Fibroblast of lung (primary cell): ENCODE measurements at places on chromosomes 4 and X. TPM values are rescaled to one million over a fixed set of nuclear protein-coding genes. Genes with fewer than 3 reads are reported as not detected.

- H3K4me1 ChIP-seq, result no peaks in the 10 kb centered on the region
- H3K27me3 ChIP-seq, result no peaks in the 10 kb centered on the region
- no peak for DNase-seq
- H3K27ac ChIP-seq, result no peak overlapping the region
- H3K36me3 ChIP-seq, result no peaks in the 10 kb centered on the region
Observed at GRCh38 chr4:11348449-11349088, 80.1 kb downstream of the HS3ST1 start.

DNA sequence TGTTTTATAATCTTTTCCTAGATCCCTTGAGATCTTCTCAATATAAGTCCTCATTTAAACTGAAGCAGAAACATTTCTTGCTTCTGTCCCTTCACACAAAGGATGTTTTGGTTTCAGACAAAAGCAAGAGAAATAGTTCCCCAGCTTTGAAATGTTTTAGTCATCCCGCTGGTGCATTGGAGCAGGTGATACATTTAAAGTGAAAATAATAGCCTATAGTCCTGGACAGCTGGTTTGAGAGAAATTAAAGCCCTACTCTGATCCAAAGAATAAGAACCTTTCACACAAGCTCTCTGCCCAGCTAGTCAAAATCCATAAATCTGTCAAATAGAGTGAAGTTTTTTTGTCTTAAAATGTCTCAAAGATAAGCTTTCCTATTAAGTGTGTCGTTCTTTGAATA is 79.4 kb downstream of the LUZP4 start:
- H3K4me3 ChIP-seq, result no peak overlapping the region
- no peak for DNase-seq
- H3K27me3 ChIP-seq, result no peaks in the 10 kb centered on the region
- peaks cover 3% of the 10 kb centered on the region for H3K4me1 ChIP-seq

DNA sequence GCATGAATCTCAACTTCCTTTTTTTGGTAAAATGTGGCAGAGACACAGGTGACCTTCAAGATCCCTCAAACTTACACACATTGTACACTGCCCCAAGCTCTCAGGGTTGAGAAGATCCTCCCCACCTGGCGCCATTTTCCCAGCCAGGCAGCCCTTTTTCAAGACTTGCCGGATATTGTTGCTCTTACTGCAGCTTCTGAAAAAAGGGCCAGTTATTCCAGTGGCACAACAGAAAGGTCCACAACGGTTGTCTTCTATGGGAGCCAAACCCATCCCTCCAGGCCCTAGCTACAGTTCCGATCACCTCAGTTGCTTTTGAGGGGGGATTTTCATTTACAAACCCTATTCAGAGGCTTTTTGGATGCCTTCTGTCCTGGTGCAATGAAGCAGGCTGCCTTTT is 101.1 kb downstream of the CHIC2 start:
- H3K36me3 ChIP-seq, result no peaks in the 10 kb centered on the region
- no peak for DNase-seq
- H3K4me1 ChIP-seq, result peaks cover 10% of the 10 kb centered on the region
- H3K4me3 ChIP-seq, result no peak overlapping the region
- no peaks in the 10 kb centered on the region for H3K27me3 ChIP-seq

- no peaks in the 10 kb centered on the region for H3K36me3 ChIP-seq
- no peaks in the 10 kb centered on the region for H3K27me3 ChIP-seq
- H3K4me3 ChIP-seq, result no peak overlapping the region
- no peaks in the 10 kb centered on the region for H3K4me1 ChIP-seq
- DNase-seq, result no peak
Observed at GRCh38 chrX:122972604-122973003, 211.5 kb upstream of the GRIA3 start.

GRCh38 chr4:105784761-105785160 is 76.2 kb downstream of the GSTCD start:
- no peak overlapping the region for H3K27ac ChIP-seq
- no peaks in the 10 kb centered on the region for H3K27me3 ChIP-seq
- H3K36me3 ChIP-seq, result no peaks in the 10 kb centered on the region

RAB40A gene
- polyA plus RNA-seq, result 0.06 and 0.07 TPM in 2 replicates

MAGEA12 gene
- not detected in 2 replicates for polyA plus RNA-seq

GRCh38 chr4:186725469-186726425 is 2.1 kb upstream of the FAT1 start:
- H3K36me3 ChIP-seq, result no peaks in the 10 kb centered on the region
- H3K27me3 ChIP-seq, result no peaks in the 10 kb centered on the region
- peaks cover 5% of the 10 kb centered on the region for H3K4me1 ChIP-seq
- peak overlapping the region; percentile 94 for H3K4me3 ChIP-seq
- DNase-seq, result peak; percentile 87

GRCh38 chr4:56315543-56315942 is 71.7 kb downstream of the AASDH start:
- H3K4me1 ChIP-seq, result no peaks in the 10 kb centered on the region
- H3K27ac ChIP-seq, result no peak overlapping the region
- DNase-seq, result no peak
- no peak overlapping the region for H3K4me3 ChIP-seq
- H3K27me3 ChIP-seq, result no peaks in the 10 kb centered on the region
- no peaks in the 10 kb centered on the region for H3K36me3 ChIP-seq

- no peak overlapping the region for H3K27ac ChIP-seq
- no peaks in the 10 kb centered on the region for H3K4me1 ChIP-seq
- H3K27me3 ChIP-seq, result no peaks in the 10 kb centered on the region
- DNase-seq, result no peak
- no peak overlapping the region for H3K4me3 ChIP-seq
Observed at GRCh38 chr4:71609167-71609566, 174.7 kb downstream of the GC start.

- no peaks in the 10 kb centered on the region for H3K36me3 ChIP-seq
- H3K4me3 ChIP-seq, result no peak overlapping the region
- no peak overlapping the region for H3K27ac ChIP-seq
- H3K27me3 ChIP-seq, result no peaks in the 10 kb centered on the region
Observed at GRCh38 chrX:70525733-70526132, 81.1 kb downstream of the DLG3 start.

DNA sequence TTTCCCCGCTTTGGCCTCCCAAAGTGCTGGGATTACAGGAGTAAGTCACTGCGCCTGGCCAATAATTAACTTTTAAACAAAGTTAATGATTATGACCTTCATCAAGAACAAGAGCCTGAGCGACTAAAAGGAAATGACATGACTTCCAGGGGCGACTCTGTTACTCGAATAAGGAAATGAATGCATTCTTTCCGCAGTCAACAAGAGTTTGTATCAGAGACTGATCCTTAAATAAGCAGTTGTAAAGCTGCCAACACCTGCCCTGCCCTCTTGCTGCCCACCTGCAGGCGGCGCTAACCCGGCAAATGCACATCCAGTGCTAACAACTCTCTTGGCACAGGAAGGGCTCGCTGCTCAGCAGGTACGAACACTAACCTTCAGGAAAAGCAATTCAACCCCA is 27.3 kb downstream of the WDR1 start:
- H3K27me3 ChIP-seq, result no peaks in the 10 kb centered on the region
- H3K4me3 ChIP-seq, result no peak overlapping the region
- no peak for DNase-seq
- H3K36me3 ChIP-seq, result peaks cover 70% of the 10 kb centered on the region

- DNase-seq, result no peak
- no peaks in the 10 kb centered on the region for H3K36me3 ChIP-seq
- H3K27me3 ChIP-seq, result no peaks in the 10 kb centered on the region
- H3K4me1 ChIP-seq, result no peaks in the 10 kb centered on the region
- H3K4me3 ChIP-seq, result no peak overlapping the region
Observed at GRCh38 chr4:183738961-183739360, 79.9 kb downstream of the TRAPPC11 start.

DUSP21 gene
- not detected in 2 replicates for polyA plus RNA-seq

AKAP4 gene
- not detected in 2 replicates for polyA plus RNA-seq

GRCh38 chr4:121726642-121727268 is 30.0 kb upstream of the ANXA5 start:
- H3K36me3 ChIP-seq, result no peaks in the 10 kb centered on the region
- peak; percentile 68 for DNase-seq
- no peak overlapping the region for H3K27ac ChIP-seq
- H3K27me3 ChIP-seq, result no peaks in the 10 kb centered on the region
- H3K4me3 ChIP-seq, result no peak overlapping the region

USP17L26 gene
- not detected in 2 replicates for polyA plus RNA-seq

DNA sequence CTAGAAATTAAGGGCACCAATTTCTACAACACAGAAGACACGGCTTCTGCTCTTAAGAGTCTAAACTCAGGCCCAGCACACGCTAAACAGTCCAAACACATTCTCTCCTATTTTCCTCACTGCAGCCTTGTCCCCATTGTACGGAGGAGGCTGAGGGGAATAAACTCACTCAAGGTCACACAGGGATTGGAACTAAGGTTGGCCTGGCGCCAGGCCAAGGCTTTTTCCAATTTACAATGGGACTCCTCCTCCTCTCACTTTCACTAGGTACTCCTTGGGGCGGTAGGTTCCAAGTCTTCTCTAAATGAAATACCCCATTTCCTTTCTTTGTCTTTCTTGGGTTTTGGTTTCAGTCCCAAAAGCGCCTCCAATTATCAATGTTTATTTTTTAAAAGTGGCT is 48.7 kb upstream of the CRMP1 start:
- H3K4me3 ChIP-seq, result no peak overlapping the region
- no peak for DNase-seq
- no peak overlapping the region for H3K27ac ChIP-seq
- no peaks in the 10 kb centered on the region for H3K36me3 ChIP-seq

ZNF157 gene
- polyA plus RNA-seq, result 0.02 TPM in 1 of 2 replicates, not detected in the other

DNA sequence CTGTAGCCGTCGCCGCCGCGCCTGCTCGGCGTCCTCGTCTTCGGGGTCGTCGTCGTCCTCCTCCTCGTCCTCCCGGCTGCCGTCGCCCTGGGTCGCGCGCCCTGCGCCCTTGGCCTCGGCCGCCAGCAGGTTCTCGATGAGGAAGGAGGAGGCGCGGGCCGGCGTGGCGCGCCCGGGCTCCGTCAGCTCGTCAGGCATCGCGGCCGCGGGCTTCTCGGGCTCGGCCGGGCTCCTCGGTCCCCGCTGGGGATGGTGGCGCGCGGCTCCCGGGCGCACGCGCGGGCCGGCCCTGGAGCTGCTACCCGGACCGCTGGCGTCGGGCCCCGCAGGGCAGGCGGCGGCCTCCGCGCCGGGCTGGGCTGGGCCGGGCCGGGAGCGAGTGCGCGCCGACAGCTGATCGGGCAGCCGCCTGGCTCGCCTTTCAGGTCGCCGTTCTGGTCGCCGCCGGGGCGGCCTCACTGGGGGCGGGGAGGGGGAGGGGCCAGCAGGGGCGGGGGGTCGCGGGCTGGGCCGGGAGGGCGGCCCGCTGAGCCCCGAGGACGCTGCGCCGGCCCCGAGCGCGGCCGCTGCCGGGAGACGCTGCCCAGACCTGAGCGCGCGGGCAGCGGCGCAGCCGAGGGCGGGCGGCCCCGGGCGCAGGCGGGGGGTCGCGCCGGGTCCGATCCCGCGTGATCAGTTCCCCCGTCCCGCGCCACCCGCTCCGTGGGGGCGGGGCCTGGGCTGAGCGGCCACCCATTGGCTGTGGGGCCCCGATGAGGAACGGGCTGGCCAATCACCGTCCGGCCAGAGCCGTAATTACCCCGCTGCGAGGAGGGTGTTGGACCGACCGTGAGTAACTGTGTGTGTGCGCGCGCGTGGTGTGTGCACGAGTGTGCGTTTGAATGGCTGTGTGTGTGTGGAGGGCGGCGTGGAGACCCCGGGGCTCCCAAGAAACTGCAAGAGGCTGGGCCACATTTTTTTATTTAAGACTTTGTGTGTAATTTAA is at the start of gene HMX1:
HMX1 (minus strand) TSS at position 423 of the 985 bp plus-strand sequence; CDS start at position 198, 225 bp downstream.
- H3K27me3 ChIP-seq, result peaks cover 52% of the 10 kb centered on the region
- H3K27ac ChIP-seq, result no peak within 1 kb of the TSS
- no peak within 1 kb of the TSS for H3K4me3 ChIP-seq
- DNase-seq, result no peak

GRCh38 chr4:146110871-146111485 is 64.5 kb upstream of the LSM6 start:
- no peaks in the 10 kb centered on the region for H3K36me3 ChIP-seq
- DNase-seq, result no peak
- H3K4me1 ChIP-seq, result no peaks in the 10 kb centered on the region
- no peak overlapping the region for H3K4me3 ChIP-seq

- peak; percentile 44 for DNase-seq
- H3K4me3 ChIP-seq, result no peak overlapping the region
Observed at GRCh38 chr4:7052923-7053715, 9.9 kb downstream of the TADA2B start.

DNA sequence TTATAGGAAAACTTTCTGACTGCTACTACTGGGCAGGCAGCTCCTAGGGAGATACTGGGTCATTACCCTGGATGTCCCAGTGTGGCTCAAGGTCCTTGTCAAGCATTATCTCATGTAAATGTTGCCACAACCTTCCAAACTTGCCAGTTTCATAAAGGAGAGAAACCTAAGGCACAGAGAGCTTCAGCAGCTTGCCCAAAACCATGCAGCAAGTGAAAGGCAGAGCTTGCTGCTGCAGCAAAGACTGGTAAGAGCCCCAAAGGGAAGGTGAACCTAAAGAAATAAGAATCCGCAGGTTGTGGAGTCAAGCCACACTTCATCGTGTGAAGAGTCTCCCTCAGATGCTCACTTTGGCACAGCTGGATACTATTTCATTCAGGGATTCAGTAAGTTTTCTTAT is 2.3 kb downstream of the MPP1 start:
- no peak for DNase-seq
- no peak overlapping the region for H3K4me3 ChIP-seq
- no peak overlapping the region for H3K27ac ChIP-seq
- peaks cover 2% of the 10 kb centered on the region for H3K4me1 ChIP-seq

GRCh38 chr4:150769845-150770244 is 187.9 kb downstream of the MAB21L2 start:
- H3K4me1 ChIP-seq, result peaks cover 2% of the 10 kb centered on the region
- no peak overlapping the region for H3K27ac ChIP-seq
- no peak overlapping the region for H3K4me3 ChIP-seq
- peak; percentile 20 for DNase-seq
- no peaks in the 10 kb centered on the region for H3K36me3 ChIP-seq
- no peaks in the 10 kb centered on the region for H3K27me3 ChIP-seq

- H3K4me3 ChIP-seq, result no peak overlapping the region
- no peaks in the 10 kb centered on the region for H3K4me1 ChIP-seq
- no peaks in the 10 kb centered on the region for H3K36me3 ChIP-seq
Observed at GRCh38 chr4:68375667-68376559, 26.0 kb upstream of the YTHDC1 start.

HSD17B13 gene
- 0.11 and 0.19 TPM in 2 replicates for polyA plus RNA-seq

CLRN2 gene
- polyA plus RNA-seq, result not detected in 2 replicates

GRCh38 chrX:121389976-121390714 is 342.7 kb downstream of the GLUD2 start:
- DNase-seq, result peak; percentile 26
- H3K4me1 ChIP-seq, result no peaks in the 10 kb centered on the region
- no peaks in the 10 kb centered on the region for H3K36me3 ChIP-seq
- no peaks in the 10 kb centered on the region for H3K27me3 ChIP-seq

MAGEE2 gene
- polyA plus RNA-seq, result not detected in 2 replicates

GRCh38 chr4:81030061-81030980 is at the start of gene BMP3:
BMP3 (plus strand) TSS chr4:81030708; CDS start chr4:81031285, 577 bp downstream.
- no peaks in the 10 kb centered on the region for H3K36me3 ChIP-seq
- DNase-seq, result peak; percentile 48
- H3K4me3 ChIP-seq, result peak within 1 kb of the TSS; percentile 52
- H3K4me1 ChIP-seq, result no peaks in the 10 kb centered on the region
- peaks cover 26% of the 10 kb centered on the region for H3K27me3 ChIP-seq
